ENCODE measurements at places on chromosomes 6 and 20.

DNA sequence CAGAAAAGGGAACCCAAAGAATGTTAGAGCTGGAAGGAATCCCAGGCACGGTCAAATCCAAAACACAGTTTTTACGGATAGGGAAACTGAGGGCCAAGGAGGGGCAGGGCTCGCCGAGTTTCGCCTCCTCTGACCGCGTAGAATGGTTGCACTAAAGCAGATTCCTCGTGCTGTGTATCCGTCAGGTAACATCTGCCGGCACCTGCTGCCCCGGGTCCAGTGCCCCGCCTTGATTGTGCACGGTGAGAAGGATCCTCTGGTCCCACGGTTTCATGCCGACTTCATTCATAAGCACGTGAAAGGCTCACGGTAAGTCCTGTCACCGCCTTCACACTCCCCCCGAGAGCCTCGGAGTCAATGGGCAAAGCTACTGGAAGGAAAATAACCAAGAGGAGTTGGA lies 17.1 kb downstream of the TUBB2A start:
- DNase-seq, result no peak

DNA sequence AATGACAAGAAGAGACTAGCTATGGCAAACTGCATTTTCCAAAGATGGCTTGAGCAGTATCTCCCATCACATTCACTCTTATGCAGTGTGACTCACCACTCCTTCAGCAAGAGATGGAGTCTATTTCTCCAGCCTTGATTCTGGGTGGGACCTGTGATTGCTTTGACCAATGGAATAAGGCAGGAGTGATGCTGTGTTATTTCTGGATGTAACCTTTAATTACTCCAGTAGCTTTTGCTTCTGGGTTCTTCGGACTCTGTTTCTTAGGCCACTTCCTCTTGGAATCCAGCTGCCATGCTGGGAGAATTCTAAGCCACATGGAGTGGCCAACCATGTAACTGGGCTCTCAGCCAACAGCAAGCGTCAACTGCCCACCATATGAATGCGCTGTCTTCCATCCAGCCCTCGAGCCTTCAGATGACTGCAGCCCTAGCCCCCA lies 50.7 kb downstream of the TGM2 start:
- DNase-seq, result no peak

DNA sequence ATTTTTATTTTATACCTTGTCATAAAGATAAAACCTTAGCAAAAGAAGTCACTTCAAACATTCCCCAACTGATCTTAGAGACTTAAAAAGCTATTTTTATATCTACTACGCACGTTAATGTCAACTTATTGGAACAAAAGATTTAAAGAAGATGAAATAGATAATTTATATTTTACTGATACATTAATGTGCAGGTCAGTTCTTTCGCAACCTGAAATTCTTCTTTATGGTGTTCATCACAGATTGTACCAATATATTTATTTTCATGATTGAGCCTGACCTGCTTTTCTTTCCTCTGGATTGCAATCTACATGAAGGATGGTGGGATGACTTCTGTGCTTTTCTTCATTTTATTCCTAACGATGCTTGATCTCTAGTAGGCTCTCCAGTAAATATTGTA lies 596.3 kb downstream of the PHF3 start:
- no peak for DNase-seq

GRCh38 chr20:40769677-40770285 lies 80.7 kb upstream of the MAFB start:
- no peak for DNase-seq

GRCh38 chr6:166598441-166599138 lies 12.1 kb upstream of the RAMACL start:
- DNase-seq, result no peak

DNA sequence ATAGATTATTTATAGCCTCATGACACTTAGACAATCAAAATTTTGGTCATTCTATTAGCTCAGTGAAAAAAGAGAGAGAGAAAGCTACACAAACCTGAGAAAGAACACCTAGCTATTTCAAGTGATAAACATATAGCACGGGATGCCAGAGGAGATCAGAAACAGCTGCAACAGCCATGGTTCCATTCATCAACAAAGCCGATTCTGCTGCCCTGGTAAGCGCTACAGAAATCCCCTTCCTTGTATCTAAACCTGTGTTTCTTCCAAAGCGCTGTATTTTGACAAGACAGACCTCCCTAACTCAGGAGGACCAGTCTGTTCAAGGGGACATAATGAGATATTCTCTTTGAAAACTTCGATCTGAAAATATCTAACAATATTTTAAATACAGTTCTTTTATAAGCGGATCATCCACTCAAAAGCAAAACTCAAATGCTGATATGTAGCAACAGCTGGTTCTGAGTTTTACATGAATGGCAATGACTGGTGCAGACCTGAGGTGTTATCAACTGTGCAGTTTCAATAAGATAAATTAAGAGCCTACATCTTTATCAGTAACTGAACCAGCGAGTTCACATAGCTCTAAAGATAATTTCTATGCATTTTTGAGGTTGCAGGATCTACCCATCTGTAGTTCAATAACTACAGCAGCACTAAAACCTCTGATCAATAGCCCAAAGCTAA lies 447.8 kb downstream of the FRK start:
- no peak for DNase-seq

- no peak for DNase-seq
Observed at GRCh38 chr20:11682285-11682684, 235.4 kb upstream of the BTBD3 start.

- no peak for DNase-seq
Observed at GRCh38 chr6:111761783-111762312, 111.4 kb downstream of the FYN start.

All from NCI-H446 (cell line).